ENCODE measurements at places on chromosomes 6 and 20. TPM values are rescaled to one million over a fixed set of nuclear protein-coding genes. Genes with fewer than 3 reads are reported as not detected.

DNA sequence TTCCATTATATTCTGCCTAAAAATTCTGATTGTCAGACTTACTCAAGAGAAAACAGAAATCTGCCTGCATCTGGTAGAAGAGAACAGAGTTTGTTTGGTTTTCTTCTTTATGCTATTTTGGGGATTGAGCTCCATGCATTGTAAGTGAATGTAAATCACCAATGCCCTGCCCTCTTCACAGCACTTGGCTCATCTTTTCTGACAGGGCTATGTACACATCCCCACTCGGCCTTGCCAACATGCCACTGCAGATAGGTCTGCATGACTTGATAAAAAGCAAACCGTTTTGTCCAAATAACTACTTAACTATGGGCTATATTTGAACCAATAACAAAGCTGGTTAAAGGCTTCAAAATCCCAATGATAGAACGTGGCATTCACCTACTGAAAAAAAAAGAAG is 117.7 kb downstream of the IBTK start:
- H3K27me3 ChIP-seq: no peaks in the 10 kb centered on the region
- DNase-seq: no peak
- no peak overlapping the region for H3K27ac ChIP-seq
- H3K4me3 ChIP-seq: no peak overlapping the region
- H3K36me3 ChIP-seq: no peaks in the 10 kb centered on the region

DNA sequence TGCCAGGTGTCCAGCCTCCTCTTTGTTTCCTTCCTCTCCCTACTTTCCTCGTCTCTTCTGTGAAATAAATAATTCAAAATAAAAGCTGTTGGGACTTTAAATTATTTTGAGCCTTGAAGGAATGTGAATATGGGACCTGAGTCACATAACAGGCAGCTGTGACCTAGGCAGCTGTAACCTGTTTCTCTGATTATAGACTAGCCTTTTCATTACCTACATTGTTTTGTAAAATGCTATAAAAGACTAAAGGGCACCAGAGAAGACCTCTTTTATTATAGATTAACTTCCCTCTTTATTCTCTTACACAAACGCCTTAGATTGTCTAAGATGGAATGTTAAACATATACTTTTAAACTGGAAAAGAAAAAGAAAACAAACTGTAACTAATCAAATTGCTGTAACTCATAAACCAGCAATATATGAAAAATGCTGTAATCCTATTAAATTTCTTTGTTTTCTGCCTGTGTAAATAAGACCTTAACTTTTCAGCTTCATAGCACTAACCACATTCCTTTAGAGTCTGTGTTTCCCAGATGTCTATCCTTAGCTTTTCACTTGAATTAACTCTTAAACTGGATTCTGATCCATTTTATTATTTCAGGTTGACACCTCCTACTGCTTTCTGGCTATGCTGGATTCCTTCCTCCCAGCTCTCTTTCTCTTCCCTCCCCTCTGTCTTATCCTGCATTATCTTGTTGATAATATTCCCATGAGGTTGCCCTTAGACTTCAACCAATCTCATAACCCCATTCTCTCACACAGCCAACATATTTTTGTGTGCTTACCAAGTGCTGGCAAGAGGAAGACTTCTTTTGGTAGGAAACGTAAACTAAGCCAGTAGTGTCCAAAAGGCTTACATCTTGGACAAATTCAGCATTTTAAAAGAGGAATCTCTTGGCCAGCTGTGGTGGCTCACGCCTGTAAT is 69.2 kb downstream of the TPD52L1 start:
- no peaks in the 10 kb centered on the region for H3K36me3 ChIP-seq
- H3K27me3 ChIP-seq: no peaks in the 10 kb centered on the region
- H3K27ac ChIP-seq: no peak overlapping the region
- H3K4me1 ChIP-seq: no peaks in the 10 kb centered on the region
- DNase-seq: no peak

DNA sequence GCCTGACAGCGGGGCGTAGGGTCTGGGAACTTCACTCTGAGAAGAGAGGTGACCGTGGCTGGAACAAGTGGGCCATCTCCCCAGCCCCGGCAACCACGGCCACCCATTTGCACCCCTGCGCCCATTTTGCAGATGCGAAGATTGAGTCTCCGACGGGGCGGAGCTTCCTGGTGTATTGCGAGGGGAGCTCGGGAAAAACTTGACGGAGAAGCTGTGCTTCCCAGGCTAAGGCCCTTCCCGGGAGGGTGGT is 653 bp downstream of the ZNF335 start:
- H3K27me3 ChIP-seq: no peaks in the 10 kb centered on the region
- H3K4me3 ChIP-seq: peak overlapping the region; percentile 96
- peaks cover 35% of the 10 kb centered on the region for H3K36me3 ChIP-seq
- peak overlapping the region; percentile 99 for H3K27ac ChIP-seq
- DNase-seq: no peak

The TRIM15 gene
- total RNA-seq: not detected

DNA sequence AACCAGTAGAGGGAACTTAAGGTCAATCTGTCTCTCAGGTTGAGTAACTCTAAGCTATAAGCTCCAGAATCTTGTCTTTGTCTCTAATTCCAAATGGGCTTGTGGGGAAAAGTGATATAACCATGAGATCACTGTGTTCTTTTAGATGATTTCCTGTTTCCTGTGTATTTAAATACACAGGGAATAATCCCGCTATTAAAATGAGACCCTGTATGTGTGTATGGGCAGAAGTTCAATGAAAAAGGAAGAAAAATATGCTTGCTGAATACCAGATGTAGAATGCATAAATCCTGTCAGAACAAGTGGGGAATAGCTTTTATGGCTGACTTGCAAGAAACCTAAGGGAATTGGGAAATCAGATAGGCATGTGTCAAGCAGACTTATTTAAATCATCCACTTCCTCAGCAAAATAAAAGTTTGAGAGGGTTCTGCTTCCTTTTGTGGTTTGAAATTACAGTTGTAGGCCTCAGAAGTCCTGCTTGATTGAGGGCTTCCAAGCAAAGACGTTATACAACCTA is 164.7 kb upstream of the PDE7B start:
- no peak overlapping the region for H3K27ac ChIP-seq
- no peak overlapping the region for H3K4me3 ChIP-seq
- no peaks in the 10 kb centered on the region for H3K36me3 ChIP-seq

GRCh38 chr6:152206072-152206818 is 398.8 kb downstream of the ESR1 start:
- peaks cover 65% of the 10 kb centered on the region for H3K36me3 ChIP-seq
- DNase-seq: no peak
- no peak overlapping the region for H3K4me3 ChIP-seq
- no peaks in the 10 kb centered on the region for H3K27me3 ChIP-seq
- no peaks in the 10 kb centered on the region for H3K4me1 ChIP-seq
- H3K27ac ChIP-seq: no peak overlapping the region

All from CD4-positive, alpha-beta T cell (primary cell).